ENCODE measurements at places on chromosomes 11 and 22.

DNA sequence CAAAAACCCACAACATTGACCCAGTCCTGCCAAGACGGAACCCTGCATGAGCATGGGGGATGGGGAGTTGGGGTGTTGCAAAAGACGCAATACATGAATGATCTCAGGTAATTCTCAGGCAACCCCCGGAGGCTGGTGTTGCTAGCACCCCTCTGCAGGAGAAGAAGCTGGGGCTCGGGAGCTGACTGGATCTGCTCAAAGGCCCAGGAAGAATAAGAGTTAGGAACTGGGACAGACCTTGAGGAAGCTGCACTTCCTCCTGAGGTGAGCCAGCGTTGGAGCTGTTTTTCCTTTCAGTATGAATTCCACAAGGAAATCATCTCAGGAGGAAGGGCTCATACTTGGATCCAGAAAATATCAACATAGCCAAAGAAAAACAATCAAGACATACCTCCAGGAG, at the start of gene KRTAP5-9:
Gene KRTAP5-9 (plus strand): TSS at position 301 of the 400 bp plus-strand sequence. CDS start 238 bp downstream, outside the sequence.
- no peak for DNase-seq

DNA sequence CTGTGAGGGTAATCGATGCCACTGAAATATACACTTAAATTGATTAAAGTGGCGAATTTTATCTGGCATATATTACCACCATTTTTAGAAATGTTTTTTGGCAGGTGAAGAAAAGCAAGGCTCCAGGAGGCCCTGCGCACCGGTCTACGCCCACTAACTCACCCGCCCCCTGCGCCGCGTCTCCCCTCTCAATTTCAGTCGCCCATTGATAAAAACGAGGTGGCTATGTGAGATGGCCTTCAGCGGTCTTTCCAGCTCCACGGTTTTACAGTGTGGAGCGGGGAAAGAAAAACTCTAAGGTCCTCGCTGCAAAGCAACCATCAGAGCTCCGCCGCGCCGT, 602 bp upstream of the AQP11 start:
- no peak for DNase-seq

- no peak for DNase-seq
Measured at GRCh38 chr11:21205205-21205604, 535.8 kb downstream of the NELL1 start.

- DNase-seq: no peak
Measured at GRCh38 chr11:702462-703461, 3.3 kb upstream of the EPS8L2 start.

DNA sequence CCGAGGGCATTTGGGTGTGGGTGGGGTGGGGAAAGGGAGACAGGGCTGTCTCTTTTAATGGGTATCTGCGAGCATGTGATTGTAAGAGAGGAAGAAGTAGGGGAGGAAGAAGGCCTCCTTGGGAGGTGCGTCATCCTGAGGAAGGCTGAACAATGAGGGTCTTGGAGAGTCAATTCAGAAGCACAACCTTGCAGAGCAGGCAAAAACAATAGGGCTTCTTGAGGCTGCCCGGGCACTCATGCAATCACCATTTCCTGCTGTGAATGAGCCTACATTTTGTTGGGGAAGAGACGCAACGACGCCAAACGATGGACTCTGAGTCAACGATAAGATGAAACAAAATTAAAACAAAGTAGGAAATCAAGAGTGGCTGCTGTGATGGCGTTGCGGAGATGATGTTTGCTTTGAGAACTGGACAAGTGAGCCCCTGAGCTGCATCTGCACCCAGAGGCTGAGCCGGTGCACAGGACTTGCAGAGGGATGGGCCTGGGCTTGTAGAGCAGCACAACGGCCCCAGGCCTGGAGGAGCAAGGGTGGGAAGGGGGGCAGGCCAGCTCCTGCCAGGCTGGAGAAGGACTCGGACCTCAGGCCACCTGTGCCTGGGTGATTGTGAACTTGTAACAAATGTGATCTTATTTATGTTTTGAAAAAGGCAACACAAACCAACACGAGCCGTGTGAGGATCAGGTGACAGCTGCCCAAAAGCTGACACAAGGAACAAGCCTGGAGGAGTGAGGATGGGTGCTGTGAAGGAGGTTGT, 92.3 kb upstream of the B3GAT1 start:
- no peak for DNase-seq

GRCh38 chr22:44840611-44841322, 88.4 kb downstream of the ARHGAP8 start:
- DNase-seq: no peak

DNA sequence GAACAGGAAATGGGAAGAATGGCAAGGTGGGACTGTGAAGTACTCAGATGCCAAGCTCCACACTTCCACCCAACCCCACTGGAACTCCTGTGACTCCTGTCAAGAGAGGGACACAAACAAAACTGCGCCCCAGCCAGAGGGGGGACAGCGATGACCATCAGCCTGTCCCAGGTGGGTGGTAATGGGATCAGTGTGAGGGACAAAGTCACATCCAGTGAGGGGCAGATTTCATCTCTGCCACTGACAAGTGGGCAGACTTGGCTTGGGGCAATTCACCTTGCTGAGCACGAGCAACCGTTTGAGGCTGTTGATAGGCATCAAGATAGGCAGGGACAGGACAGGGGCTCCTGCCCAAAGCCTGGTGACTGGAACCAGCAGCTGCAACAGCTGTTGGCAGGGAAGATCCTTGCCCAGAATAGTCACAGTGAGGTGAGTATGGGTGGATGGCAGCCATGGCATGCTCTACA, 105.4 kb upstream of the PITPNB start:
- DNase-seq: no peak

DNA sequence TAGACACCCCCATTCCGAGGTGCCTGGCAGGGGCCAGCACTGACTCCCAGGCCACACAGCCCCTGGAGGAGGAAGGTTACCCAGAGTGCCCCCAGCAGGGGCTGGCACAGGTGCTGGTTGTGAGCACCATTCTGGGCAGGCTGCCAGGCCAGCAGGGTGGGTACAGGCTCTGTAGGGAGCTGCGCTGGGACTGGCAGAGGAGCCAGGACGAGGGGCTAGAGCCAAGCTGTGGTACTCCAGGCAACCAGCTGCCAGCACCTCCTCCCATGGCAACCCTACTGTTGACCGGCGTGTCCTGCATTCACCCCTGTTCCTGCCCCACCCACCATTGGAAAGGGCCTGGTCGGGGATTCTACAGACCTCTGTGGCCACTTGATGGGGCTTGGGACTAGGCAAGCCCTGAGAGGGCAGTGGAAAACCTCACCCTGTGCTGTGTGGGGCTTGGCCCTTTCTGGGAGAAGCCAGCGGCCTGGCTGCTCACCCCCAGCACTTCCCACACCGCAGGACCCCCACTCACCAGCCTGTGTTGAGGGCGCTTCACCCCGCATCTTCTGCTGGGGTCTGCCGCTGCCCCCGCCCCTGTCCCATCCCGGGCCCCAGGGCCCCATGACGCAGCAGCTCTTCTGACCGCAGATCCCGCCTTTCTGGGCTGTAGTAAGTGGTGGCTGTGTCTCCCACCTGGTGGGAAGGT, 1.9 kb downstream of the CLDN5 start:
- DNase-seq: no peak

GRCh38 chr11:74634537-74634936, 42.2 kb downstream of the POLD3 start:
- DNase-seq: no peak

GRCh38 chr11:69986440-69986787, 91.7 kb upstream of the ANO1 start:
- no peak for DNase-seq

- DNase-seq: no peak
Measured at GRCh38 chr11:73177380-73177777, 35.3 kb upstream of the FCHSD2 start.

DNA sequence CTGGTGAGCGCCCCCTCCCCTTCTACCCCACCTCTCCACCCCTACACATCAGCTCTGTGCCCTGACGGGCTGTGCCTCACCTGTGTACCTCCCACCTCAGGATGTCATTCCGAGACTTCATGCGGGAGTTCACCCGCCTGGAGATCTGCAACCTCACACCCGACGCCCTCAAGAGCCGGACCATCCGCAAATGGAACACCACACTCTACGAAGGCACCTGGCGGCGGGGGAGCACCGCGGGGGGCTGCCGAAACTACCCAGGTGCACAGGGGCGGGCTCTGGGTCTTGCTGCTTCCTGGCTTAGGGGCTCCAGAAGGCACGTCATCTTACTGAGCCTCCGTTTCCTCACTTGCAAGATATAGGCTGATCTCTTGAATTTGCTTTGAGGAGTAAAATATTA, 6.8 kb downstream of the CAPN1 start:
- DNase-seq: no peak

DNA sequence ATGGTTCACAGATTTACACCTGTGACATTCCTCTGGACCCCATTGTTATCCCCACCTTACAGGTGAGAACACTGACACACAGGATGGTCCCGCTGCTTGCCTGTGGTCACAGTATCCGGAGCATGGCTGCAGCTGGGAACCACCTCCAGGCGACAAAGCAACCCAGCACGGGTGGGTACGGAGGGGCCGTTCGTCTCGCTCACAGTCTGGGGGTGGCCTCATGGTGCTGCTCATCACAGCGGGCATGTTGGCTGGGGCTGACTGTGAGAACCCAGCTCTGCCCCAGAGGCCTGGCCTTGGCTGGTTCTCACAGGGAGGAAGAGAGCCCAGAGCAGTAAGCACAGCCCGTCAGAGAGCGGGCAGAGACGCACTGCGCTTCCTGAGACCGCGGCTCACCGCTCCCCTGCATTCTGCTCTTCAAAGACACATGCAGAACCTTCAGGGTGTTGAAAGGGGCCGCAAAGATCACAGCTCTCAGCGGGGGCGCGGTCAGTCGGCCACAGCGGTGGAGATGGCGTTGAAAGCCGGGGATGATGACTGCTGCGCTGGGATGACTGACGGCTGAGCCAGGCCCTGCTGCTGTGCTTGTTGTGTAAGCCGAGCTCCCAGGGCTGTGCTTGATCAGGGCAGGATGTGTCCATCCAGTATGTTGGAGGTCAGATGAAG, 423.0 kb downstream of the BRD1 start:
- DNase-seq: no peak

DNA sequence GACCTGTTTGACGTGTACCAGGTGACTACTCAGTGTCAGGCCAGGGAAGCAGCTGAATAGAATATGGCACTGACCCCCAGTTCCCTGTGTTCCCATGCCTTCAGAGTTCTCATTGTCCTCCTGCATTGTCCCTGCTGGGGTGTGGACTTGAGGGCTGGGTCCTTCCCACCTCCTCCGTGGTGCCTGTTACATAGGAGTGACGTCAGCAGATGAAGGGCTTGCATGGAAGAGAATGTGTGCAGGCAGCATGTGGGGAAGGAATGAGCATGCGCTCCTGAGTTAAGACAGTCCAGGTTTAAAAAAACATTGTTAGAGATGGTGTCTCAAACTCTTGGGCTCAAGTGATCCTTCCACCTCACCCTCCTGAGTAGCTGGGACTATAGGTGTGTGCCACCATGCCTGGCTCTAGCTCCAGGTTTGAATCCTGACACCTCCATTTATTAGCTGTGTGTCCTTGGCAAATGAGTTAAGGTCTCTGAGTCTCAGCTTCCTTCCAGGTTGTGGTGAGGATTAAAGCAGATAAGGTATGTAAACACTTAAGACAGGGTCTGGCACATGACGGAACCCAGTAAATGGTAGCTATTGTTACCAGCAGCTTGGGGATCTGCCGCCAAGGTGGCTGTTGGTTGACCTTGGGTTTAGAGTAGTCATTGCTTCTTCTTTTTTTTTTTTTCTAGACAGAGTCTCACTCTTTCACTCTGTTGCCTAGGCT, 7.5 kb upstream of the SOX10 start:
- no peak for DNase-seq

- no peak for DNase-seq
Measured at GRCh38 chr22:32862936-32863661, 61.6 kb downstream of the TIMP3 start.

DNA sequence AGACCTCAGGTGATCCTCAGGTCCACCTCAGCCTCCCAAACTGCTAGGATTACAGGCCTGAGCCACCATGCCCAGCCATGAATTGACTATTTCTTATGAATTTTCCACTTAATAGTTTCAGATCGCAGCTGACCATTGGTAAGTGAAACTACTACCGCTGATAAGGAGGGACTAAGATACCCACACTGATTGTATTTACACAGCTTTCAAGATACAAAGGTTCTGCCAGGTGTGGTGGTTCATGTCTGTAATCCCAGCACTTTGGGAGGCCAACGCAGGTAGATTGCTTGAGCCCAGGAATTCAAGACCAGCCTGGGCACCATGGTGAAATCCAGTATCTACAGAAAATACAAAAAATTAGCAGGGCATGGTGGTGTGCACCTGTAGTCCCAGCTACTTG, 3.9 kb downstream of the CHEK2 start:
- DNase-seq: no peak

DNA sequence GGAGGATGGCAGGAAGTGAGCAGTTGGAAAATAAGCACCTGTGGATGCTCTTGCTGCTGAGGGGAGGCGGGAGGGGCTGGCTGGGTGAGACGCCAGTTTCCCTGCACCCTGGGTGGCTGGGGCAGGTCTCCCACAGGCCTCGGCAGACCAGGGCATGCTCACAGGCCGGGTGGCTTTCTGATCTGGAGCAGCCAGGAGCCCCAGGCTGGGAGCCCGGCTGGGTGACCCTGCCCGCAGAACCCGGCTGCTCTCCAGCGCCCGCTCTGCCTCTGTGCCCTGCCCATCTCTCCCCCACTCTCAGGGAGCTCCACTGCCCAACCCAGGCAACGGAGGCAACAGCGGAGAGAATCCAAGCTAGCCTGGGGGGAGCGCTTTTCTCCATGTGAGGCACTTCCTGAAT, 24.6 kb downstream of the DCPS start:
- DNase-seq: no peak

GRCh38 chr22:27212617-27213177, 555.3 kb downstream of the MIAT start:
- no peak for DNase-seq

DNA sequence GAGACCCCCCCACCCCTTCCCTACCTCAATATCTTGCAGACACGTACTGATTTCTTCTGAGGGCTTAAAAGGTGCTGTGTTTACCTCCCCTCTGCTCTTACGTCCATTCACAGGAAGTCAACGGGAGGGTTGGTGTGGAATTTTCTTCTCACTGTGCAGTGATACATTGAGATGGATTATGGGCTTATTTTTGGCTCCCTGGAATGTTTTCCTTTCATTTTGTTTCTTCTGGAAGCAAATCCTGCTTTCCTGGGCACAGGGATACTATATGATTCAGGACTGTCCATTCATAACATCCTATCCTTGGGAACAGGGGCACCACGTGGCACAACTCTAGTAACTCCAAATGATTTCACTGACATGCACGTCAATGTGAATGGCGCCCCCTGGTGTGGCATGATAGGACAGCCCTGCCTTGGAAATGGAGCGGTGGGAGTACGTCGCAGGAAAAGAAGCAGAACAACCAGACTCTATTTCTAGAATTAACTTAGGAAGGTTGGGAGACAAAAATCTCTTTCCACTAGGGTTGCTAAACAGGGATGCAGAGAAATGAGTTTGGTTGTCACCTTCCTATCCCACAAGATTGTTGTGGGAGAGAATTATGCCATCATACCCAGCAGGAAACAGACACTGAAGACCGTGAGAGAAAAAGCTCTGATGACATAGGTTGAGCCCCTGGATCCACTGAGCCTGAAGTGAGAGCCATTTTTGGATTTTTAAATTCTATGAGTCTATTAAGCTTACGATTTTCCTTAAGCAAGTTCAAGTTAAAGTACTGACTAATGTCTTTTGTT, 146.5 kb upstream of the RAG2 start:
- DNase-seq: peak; percentile 20

Data from iPS DF 19.7 (cell line).